ENCODE measurements at places on chromosomes 2 and 18.

- peak; percentile 74 for DNase-seq
Measured at GRCh38 chr18:47883771-47884413, 46.6 kb downstream of the SMAD2 start.

- DNase-seq, result no peak
Measured at GRCh38 chr2:149100739-149101699, 62.5 kb downstream of the LYPD6B start.

- peak; percentile 33 for DNase-seq
Measured at GRCh38 chr2:174888146-174888545, 117.0 kb downstream of the CHN1 start.

DNA sequence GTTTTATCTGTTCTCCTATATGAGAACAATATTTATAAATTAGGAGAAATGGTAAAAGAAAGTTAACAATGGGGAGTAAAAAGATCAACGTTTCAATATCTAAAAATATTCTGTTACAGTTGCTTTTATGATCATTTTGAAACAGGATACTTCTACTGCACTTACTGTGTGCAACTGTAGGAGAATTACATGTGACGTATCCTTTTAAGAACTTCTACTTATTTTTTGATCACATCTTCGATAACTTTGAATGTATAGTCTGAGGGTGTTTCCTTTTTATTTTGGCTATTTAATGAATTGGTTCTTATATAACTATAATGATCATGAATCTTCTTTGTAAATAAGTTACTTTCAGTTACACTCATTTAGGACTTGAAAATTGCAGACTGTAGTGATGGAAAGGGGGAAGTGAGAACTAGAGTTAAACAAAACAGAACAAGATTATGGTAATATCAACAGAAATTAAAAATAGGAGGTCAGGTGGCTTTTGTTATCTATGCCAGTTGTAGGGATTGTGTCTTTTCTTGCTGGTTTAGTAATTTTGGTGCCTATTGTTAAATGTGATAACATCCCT is 109.9 kb downstream of the MSTN start:
- DNase-seq, result no peak

- DNase-seq, result no peak
Measured at GRCh38 chr2:20818820-20819219, 4.1 kb downstream of the LDAH start.

DNA sequence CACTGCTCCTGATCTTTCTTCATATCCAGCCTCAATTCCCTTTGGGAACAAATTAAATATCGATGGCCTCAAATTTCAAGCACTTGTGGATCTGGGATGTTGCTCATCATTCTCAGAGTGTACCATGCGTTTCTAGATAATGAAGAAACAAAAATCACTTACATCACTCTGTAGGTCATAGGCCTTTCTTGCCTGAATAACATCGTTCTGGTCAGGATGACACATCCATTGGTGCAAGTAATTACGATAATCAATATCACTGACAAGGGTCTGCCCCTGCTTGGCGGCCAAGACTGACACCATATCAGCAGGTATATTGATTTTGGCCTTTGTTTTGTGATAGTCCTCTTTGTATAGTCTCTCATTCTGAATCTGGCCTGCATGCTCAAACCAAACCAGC is 157.3 kb downstream of the RIF1 start:
- DNase-seq, result no peak

- DNase-seq, result no peak
Measured at GRCh38 chr2:46989491-46990230, 74.1 kb upstream of the MCFD2 start.

GRCh38 chr2:109126501-109126860 is 2.5 kb upstream of the SH3RF3 start:
- peak; percentile 82 for DNase-seq

DNA sequence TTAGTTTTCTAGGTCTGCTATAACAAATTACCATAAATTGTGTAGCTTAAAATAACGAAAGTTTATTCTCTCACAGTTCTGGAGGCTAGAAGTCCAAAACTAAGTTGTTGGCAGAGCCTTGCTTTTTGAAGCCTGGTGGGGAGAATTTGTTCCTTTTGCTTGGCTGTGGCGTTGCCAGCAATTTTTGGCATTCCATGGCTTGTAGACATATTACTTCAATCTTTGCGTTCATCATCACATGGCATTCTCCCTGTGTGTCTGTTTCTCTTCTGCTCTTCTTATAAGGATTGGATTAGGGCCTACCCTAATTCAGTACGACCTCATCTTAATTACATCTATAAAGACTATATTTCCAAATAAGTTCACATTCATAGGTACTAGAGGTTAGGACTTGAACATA is 217.7 kb downstream of the MBD5 start:
- no peak for DNase-seq

DNA sequence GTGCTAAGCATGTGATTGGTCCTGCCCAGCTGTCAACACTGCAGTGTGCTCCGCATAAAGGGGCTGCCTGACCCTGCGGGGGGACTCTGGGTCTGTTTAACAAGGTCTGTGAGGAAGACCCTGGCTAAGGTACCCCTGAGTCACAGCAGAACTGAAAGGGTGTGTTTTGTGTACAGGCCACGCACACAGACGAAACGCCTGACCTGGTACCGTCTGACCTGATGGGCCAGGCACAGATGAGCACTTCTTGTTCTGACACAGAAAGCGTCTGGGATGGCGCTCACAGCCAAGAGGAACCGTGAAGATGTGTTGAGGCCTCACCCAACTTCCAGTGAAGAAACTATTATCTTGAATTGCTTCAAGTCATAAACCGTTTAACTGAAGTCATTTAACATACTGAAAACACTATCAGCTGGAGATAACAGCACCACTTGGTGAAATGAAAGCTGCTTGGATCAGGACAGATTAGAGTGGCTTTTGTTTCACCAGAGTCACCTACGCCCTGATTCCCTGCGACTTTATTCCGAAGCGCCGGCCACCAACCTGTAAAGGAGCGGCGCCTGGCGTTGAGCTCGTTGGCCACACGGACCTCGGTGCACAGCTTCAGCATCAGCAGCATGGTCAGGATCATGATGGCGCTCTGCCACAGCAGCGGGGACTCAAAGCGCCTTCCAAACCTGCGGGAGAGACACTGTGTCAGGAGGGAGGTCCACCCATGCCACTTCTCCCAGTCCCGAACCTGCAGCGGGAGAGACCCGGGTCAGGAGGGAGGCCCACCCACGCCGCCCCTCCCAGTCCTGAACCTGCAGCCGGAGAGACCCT is 8.5 kb downstream of the SLC66A2 start:
- DNase-seq, result no peak

DNA sequence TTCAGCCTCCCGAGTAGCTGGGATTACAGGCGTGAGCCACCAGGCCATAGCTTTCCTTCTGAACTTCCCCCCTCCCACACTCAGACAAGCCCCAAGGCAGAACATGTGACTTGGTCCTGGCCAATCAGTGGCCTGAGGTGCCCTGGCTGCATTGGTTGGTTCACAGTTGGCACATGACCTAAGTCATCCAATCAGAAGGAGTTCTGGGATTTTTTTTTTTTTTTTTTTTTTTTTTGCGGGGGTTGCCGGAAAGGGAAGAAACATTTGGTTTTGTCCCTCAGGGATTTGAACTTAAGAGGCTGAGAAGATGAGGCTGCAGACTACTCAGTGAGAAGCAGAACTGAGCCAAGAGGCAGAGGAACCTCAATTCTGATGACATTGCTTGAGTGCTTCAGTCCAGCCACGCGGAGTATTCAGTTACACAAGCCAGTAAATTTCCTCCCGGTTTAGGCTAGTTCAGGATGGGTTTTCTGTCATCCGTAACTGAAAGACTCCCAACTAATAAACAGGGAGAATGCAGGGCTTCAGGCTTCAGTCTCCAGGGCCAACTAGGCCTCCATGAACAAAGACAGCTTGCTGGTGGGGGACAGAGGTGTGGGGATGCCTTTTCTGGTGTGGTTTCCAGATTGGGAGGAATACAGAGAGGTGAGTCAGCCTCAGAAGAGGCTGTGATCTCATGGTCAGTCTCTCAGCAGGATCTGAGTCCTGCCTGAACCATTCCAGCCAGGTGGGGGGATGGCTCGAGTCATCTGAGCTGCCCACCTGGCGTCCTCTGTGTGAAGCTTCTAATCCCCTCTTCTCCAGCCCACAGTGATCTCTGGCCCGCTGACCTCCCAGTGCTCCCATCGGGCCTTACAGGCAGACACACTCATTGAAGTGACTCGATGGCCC is 9.2 kb downstream of the PTMA start:
- DNase-seq, result peak; percentile 59

GRCh38 chr2:61959381-61960293 is 54.2 kb downstream of the COMMD1 start:
- DNase-seq, result no peak

- no peak for DNase-seq
Measured at GRCh38 chr2:23772684-23773083, 154.2 kb downstream of the ATAD2B start.

DNA sequence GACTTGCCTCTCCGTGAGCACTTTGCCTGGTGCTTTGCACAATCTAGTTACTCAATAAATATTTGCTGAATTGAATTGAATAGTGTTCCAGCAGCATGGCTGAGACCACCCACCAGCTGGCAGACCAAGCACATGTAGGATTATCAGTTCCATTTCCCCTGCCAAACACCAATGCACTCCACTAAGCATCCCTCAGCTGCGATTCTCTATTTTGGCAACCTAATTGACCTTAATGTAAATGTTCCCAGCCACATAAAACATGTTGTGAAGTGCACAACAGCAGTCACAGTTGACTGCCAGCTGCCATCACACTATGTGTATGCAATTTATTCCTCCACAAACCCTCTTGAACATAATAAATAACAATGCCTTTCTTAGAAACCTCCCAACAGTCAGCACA is 1879.4 kb upstream of the PIK3C3 start:
- no peak for DNase-seq

- no peak for DNase-seq
Measured at GRCh38 chr2:217681791-217682190, 321.0 kb downstream of the TNS1 start.

- no peak for DNase-seq
Measured at GRCh38 chr2:137873536-137874244, 90.6 kb upstream of the HNMT start.

DNA sequence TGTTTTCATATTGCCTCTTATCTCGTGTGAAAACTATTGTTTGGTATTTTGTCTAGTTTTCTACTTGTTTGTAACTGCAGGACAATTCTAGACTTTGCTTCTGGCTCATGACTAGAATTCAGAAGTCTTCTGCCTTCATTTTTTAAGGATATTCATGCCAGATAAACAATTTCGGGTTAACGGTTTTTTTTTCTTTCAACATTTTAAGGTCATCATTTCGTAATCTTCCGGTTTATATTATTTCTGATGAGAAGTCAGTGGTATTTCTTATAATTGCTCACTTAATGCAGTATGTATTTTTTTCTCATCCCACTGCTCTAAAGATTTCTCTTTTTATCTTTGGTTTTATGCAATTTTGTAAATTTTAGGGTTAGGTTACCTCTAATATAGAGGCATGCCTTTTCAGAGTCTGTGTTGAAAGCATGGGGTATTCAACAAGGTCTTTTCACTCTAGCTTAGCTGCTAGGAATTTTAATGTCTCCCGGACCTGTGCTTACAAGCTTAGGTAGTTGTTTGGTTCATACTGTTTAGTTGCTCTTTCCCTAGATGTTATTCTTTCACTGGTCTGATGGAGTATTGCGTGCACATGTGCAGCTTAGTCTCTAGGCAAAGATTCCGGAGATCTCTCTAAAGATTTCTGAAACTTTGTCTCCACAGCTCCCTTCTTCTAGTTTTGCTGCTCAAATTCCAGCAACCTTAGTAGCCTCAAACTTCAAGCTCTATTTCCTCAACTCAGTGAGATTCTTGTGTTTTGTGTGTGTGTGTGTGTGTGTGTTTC is 198.1 kb downstream of the MCFD2 start:
- peak; percentile 41 for DNase-seq

DNA sequence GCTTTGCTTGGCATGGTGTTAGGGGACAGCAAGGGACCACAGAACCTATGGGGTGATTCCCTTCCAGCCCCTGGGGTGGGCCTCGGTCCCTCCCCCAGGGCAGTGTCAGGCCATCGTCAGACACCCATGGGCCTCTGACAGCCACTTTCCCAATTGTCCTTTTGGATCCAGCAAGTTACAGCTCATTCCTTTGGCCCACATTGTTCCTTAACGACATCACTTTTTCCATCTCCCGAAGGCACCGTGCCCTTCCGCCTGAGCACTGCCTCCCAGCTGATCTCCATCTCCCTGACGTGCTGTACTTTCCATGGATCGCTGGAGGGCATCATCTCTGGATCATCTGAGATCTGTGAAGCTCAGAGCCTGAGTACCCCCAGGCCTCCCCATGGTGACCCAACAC is 10.4 kb upstream of the KCNK3 start:
- DNase-seq, result no peak

- no peak for DNase-seq
Measured at GRCh38 chr18:10210057-10210633, 244.3 kb upstream of the APCDD1 start.

DNA sequence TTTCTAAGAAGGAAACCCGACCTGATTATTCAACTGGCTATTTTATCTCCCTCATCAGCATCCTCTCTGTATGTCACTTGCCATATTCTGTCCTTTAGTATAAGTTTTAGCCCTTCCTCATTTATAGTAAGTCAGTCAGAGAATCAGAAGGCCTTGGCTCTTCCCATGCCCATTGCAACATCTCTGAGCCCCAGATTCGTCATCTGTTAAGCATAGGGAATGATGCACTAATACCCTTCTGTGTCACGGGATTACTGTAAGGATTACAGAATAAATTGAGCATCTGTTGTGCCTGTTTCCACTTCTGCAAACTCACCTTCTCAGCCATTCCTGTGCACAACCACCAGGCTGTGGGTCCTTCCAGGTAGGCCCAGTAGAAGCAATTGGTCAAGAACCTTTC is 258.1 kb upstream of the RAB12 start:
- no peak for DNase-seq

DNA sequence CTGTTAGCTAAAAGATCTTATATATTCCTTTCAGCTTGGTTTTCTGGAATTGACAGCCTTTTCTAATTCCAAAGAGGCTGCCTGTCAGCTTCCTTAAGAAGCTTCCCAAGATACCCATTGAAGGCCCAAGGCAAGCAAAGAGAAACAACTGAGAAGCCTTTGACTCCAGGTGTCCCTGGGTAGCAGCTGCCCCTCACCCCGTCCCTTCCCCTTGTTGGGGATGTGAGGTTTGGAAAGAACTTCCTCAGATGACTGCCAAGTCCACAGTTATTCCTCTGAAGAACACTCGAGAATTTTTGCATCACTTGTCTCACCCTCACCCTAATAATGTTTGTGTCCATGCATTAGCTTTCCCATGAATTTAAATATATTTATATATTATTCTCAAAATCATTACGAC is 13.3 kb downstream of the MAPRE3 start:
- DNase-seq, result no peak
